ENCODE measurements at places on chromosomes 1 and 21.

GRCh38 chr1:67059346-67059745, 5.4 kb upstream of the SLC35D1 start:
- no peak for DNase-seq

GRCh38 chr1:162627662-162628296, 4.5 kb upstream of the DDR2 start:
- peak; percentile 5 for DNase-seq

GRCh38 chr1:51840743-51841461, 37.6 kb downstream of the NRDC start:
- no peak for DNase-seq

GRCh38 chr1:50978144-50978851, 8.3 kb downstream of the CDKN2C start:
- peak; percentile 17 for DNase-seq

- DNase-seq = no peak
Observed at GRCh38 chr1:2785631-2786328, 15.7 kb downstream of the TTC34 start.

DNA sequence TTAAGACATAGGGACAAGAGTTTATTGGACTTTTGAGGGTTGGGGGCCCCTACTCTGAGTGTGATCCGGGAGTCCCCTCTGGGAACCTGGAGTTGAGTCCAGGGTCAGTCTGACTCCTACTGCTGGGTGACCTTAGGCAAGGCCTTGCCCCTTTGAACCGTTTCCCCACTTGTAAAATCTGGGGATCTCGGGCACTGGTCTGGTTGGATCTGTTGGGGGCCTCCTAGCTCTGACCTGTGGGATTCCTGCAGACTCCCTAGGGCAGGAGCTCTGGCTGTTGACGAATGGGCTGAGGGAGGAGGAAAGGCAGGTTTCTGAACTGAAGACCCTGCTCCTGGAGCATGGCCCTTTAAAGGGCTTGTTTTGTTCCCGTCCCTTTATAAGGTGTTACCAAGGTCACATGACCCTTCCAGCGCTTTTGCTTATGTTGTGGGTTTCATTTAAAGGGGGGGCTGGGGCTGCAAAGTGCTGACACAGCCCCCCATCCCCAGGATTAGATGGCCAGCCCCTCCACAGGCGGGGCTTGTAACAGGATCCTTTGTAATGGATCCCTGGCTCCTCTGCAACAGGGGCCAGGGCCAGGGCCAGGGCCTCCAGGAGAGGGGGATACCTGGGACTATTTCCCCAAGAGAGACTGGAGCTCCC, 50.7 kb downstream of the YARS1 start:
- DNase-seq = no peak

GRCh38 chr21:36478207-36478701, 1.7 kb downstream of the CLDN14 start:
- no peak for DNase-seq

- no peak for DNase-seq
Observed at GRCh38 chr21:32477424-32477745, 64.9 kb downstream of the EVA1C start.

DNA sequence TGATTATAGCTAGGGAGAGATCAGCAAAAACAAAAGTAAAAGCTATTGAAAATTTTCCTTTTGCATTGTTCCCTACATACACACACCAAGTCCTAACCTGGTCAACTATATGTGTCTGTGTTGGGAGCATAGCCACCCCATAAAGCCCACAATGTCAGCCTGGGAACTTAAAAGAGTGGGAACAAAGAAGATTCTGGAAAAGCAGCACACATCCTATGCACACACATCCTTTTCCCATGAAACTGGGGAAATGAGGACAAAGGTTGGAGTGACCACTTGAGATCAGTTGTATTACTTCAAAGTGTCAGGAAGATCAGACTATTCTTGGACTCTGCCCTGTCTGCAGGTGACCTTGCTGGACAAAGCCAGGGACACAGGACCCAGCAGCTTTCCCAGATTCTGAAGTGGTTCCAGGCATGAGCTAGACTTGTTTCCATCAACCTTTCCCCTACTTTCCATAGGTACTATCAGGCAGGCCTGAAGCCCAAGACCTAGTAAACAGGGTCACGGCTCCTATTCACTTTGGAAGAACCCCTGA, 15.9 kb downstream of the TXNIP start:
- no peak for DNase-seq

DNA sequence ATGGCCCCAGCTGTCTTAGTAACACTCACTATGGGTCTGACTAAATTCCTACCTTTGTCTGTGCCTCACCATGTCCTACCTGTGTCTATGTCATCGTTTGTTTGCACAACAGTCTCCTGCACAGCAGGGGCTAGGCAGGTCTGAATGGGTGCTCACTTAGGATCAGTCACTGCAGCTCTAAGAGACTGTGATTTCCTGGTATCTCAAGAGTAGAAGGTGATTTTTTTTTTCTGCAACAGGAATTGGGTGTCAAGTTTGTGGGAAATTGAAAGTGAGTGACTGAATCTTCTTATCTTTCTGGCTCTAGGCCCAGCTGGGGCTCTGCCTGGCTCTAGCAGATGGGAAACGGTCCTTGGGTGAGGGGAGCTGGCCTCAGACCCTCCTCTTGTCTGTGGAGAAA, 46.4 kb upstream of the TRABD2B start:
- no peak for DNase-seq

DNA sequence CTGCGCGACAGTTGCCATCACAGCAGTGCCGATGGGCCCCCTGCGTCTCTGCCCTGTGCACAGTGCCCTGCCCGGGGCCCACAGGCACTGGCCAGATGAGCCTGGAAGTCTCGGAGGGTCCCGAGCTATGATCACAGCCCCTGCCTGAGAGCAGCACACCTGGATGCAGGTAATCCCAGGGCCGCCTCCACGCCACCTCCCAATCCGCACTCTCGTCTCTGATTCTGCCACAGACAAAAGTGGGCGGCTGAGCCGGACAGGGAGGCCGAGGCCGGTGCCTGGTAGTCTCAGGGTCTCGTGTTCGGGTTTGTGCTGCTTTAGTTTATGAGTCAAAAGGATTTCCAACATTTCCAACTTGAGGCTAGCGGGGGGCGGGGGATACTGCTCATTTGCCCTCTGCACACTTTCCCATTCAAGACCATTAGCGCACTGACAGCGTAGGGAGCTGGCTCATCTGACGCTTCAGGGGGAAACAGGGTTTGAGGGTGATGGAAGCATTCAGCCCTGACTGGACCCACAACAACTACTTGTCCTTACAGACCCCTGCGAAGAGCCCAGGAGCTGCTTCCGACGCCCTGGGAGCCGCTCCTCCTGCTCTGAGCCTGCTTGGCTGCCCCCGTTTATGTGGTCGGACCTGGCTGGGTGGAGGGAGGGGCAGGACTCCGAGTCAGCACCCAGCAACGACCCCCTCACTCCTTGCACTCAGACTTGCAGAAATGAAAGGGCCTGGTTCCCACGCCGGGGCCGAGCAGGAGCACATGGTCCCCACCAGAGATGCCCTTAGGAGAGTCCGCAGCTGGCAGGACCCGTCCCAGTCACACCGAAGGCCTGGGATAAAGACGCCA, 1.8 kb upstream of the TTC34 start:
- no peak for DNase-seq

- no peak for DNase-seq
Observed at GRCh38 chr21:25005388-25005787, 601.9 kb downstream of the MRPL39 start.

GRCh38 chr1:33436557-33437285, 5.8 kb upstream of the PHC2 start:
- no peak for DNase-seq

GRCh38 chr1:18157352-18157751, 49.8 kb downstream of the IGSF21 start:
- no peak for DNase-seq

DNA sequence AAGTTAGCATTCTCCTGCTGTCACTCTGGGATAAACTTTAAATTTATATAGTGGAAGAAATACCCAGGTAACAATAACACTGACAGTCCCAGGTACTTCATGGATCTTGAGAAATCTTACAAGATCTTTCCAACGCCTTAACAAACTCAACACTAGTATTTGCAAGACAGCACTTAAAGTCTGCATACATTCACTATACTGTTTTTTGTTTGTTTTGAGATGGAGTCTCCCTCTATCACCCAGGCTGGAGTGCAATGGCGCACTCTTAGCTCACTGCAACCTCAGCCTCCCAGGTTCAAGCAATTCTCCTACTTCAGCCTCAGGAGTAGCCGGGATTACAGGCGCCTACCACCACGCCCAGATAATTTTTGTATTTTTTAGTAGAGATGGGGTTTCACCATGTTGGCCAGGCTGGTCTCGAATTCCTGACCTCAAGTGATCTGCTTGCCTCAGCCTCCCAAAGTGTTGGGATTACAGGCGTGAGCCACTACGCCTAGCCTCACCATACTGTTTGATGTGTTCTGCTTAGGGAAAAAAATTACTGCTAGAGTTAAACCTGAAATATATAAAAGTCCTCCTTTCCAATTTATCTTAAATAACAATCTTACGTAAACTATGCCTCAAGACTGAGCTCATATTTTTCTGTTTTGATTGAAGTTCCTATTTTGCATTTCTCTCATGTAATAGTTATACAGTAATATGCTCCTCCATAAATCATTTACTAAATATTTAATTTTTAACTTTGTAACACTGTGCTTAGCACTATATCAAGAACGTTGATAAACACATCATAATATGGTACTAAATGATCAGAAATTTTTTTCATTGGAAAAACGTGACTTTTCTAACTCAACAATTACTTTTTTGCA, 17.5 kb downstream of the EYA3 start:
- DNase-seq = no peak

GRCh38 chr1:63322944-63323864, 837 bp downstream of the FOXD3 start:
- DNase-seq = peak; percentile 79

GRCh38 chr1:17674726-17675500, 80.2 kb upstream of the ACTL8 start:
- DNase-seq = no peak

GRCh38 chr1:23548704-23549143, 10.6 kb downstream of the ID3 start:
- DNase-seq = no peak

- no peak for DNase-seq
Observed at GRCh38 chr1:35178874-35179380, 14.0 kb downstream of the SFPQ start.

DNA sequence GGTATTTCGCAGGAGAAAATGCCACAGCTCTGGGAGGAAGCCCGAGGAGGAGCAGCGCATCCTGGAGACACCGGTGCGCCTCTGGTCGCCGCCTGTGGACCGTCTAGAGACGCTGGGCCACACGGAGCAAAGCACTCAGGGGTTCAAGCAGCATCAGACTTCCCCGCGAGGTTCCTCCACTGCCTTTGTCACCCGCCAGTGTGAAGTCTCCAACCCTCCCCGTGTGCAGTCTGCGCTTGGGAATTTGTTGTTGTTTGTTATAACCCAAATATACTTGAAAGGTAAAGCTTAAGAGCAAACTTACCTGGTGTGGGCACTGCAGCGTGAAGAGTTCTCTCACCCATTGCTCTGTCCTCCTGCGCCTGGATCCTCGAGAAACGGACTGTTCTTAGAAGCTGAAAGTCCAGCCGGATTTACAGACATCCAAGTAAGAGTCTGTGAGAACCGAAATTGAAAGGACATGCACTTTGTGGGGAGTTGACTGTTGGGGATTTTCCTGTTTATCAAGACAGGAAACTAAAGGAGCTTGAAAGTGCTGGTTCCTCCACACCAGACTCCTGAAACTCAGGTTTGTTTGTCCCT, at the start of gene GBP4:
Gene GBP4, minus strand, starts transcription at position 452 of the 582 bp plus-strand sequence. Its CDS starts 108 bp downstream, at position 344.
- DNase-seq = no peak

DNA sequence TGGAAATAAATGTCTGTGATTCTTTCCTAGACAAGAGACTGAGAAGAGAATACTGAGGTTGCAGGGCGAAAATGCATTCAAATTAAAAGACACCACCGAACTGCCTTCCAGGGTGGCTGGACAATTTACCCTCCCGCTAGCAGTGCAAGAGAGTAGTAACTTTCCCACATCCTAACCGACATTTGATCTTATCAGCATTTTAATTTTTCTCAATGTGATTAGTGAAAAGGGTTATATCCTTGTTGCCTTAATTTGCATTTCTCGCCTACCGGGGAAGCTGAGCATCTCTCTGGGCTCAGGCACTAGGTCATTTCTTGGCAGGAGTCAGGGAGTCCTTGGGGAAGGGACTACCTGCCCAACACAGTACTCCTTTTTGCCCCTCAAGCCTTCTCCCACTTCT, 2.8 kb downstream of the TNFRSF8 start:
- DNase-seq = no peak

GRCh38 chr1:13735168-13735930, 35.4 kb downstream of the PRDM2 start:
- DNase-seq = no peak

GRCh38 chr1:37605061-37605650, 9.4 kb upstream of the GNL2 start:
- DNase-seq = no peak

- no peak for DNase-seq
Observed at GRCh38 chr1:24992124-24992760, 62.2 kb upstream of the RUNX3 start.

- DNase-seq = no peak
Observed at GRCh38 chr1:219347921-219348391, 174.3 kb downstream of the LYPLAL1 start.

DNA sequence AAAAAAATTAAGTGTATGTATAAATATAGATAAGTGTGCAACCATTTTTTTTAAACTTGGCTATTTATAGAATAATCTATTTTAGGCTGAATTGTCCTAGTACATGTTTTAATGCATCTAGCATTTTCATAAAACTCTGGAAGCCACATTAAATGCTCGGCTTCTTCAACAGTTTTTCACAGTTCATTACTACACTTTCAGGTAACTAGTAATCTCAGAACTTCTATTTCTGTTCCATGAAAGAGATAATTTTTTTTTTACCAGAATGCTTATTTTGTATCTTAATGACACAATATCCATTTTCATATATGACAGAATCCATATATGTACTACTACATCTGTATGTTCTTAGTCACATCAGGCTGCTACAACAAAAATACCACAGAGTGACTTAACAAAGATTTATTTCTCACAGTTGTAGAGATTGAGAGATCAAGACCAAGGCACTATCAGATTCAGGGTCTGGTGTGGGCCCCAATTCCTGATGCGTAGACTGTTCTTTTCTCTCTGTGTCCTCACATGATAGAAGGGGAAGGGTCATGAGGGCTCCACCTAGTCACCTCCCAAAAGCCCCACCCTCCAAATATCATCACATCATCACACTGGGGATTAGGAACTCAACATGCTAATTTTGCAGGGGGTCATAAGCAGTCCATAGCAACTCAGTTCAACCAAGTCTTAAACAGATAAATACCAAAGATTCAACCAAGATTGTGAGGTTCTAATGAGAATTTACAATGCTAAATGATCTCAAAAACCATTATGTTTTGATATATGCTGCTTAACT, 43.1 kb downstream of the ARHGAP29 start:
- no peak for DNase-seq
